Thyroid gland (tissue), 4 donors: ENCODE measurements at places on chromosomes 5 and 9. TPM values are rescaled to one million over a fixed set of nuclear protein-coding genes. Genes with fewer than 3 reads are reported as not detected.

GRCh38 chr9:106758911-106759310 lies 104.1 kb upstream of the ZNF462 start:
- DNase-seq: no peak

The ADAMTS12 gene
- total RNA-seq: 2.3 TPM

The DOCK8 gene
- 18.2 TPM for total RNA-seq

- DNase-seq: no peak
Measured at GRCh38 chr5:6183391-6184390, 194.7 kb downstream of the MED10 start.

- no peak for DNase-seq
Measured at GRCh38 chr5:42230839-42231238, 192.4 kb upstream of the GHR start.

GRCh38 chr9:95770653-95771131 lies 104.8 kb upstream of the ERCC6L2 start:
- DNase-seq: no peak

DNA sequence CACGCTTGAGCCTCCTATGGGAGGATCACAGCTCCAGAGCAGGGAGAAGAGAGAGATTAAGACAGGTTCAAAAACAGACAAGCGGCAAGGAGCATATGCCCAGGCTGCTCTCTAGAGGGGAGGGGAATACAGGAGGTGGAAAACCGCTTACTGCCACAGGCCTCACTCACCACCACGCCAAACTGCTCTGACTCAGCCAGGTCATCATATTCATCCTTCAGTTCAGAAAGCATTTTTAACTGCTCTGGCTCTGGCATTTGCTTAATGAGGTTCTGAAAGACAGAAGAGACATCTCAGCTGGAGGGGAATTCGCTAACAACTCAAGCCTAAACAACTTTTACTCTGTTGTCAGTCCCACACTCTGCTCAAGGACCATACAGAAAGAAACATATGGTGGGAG lies 40.1 kb downstream of the PCDHGC5 start:
- no peak for DNase-seq

DNA sequence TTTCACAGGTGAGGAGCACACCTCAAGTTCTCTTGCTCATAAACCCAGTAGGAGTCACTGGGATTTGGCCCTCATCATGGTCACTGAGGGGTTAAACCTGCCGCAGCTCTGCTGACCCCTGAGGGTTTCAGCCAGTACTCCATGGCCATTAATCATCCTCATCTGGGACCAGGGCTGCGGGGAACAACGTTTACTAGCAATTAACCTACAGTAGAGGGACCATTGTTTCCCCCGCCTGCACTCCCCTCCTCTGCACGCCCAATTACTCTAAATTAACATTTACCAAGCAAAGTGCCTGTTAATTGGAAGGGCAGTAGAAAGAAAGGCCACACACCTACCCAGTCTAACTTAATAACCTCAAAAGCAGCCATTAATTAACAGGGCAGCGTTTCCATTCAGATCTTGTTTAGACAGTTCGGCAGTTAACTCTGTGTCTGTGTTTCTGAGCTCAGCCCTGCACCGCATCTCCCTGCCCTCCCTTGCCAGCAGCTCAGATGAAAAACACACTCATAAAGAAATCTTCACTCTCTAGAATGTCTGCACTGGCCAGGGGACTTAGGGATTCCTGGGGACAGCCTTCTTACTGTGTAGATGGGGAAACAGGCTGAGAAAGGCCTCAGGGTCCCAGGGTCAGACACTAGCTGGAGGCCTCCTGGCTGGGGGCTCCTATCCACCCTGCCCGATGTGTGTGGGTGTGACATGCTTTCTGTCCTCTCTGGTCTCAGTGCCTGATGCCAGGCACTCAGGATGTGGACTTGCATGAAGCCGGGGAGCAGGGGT lies 51.6 kb downstream of the ALG2 start:
- no peak for DNase-seq

- peak; percentile 41 for DNase-seq
Measured at GRCh38 chr5:116733991-116734975, 159.7 kb upstream of the SEMA6A start.

- peak; percentile 43 for DNase-seq
Measured at GRCh38 chr5:128084228-128085167, 932 bp downstream of the SLC12A2 start.

The PCDHAC2 gene
- 5.4 TPM for total RNA-seq

The GLRA1 gene
- total RNA-seq: not detected

GRCh38 chr5:102664616-102665335 lies 90.3 kb upstream of the PAM start:
- no peak for DNase-seq

- DNase-seq: no peak
Measured at GRCh38 chr5:92908952-92909601, 671.9 kb downstream of the NR2F1-AS1 start.

GRCh38 chr5:180586870-180587269 lies 4.4 kb downstream of the SCGB3A1 start:
- DNase-seq: no peak

The FOXD4L3 gene
- not detected for total RNA-seq

The ZNF462 gene
- 50.4 TPM for total RNA-seq

- DNase-seq: no peak
Measured at GRCh38 chr9:32406046-32406445, 21.6 kb downstream of the ACO1 start.

The PCDHB13 gene
- total RNA-seq: 4.0 TPM

DNA sequence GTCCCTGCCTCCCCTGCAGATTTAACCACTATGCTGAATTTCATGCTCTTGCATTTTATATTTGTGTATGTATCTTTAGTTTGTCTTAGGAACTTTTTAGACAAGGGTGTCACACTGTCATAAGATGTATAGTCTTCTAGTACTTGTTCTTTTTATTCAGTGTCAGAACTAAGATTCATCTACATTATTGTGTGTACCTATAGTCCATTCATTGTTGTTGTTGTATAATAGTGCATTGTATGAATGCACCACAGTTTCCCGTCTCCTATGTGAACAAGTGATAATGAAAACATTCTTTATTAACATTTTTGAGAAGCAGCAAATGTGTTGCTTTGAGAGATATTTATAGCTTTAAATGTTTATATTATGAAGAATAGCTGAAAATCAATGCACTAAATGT lies 45.9 kb downstream of the SFXN1 start:
- DNase-seq: no peak

- no peak for DNase-seq
Measured at GRCh38 chr5:116514421-116514970, 60.1 kb downstream of the SEMA6A start.

DNA sequence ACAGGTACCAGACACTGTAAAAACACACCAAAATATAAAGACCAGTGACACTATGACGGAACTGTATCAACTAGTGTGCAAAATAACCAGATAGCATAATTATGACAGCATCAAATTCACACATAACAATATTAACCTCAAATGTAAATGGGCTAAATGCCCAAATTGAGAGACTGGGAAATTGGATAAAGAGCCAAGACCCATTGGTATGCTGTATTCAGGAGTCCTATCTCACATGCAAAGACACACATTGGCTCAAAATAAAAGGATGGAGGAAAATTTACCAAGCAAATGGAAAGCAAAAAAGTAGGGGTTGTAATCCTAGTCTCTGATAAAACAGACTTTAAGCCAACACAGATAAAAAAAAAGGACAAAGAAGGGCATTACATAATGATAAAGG lies 416.3 kb upstream of the ZNF608 start:
- no peak for DNase-seq

The CCL28 gene
- total RNA-seq: 29.2 TPM
